Pancreas (tissue), 10 donors: ENCODE measurements at places on chromosomes 7 and 10. TPM values are rescaled to one million over a fixed set of nuclear protein-coding genes. Genes with fewer than 3 reads are reported as not detected.

DNA sequence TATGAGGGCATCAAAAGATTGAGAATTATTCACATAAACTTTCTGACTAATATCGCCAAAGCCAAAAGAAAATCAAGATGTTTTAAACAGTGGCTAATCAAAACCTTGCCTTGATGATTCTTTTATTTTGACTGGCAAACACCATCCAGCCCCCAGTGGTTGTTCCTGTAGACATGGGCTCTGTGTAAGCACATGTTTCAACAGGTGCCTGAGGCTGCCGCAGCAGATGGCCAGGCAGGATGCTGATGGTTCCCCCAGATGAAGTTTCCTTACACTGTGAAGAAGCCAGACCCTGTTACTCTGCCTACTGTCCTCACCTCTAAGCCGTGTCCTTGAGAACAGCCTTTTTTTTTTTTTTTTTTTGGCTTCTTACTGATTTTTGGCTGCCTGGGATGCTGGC lies 146.5 kb downstream of the RAB11FIP2 start:
- no peak for DNase-seq
- no peaks in the 10 kb centered on the region for H3K36me3 ChIP-seq
- H3K27me3 ChIP-seq: no peaks in the 10 kb centered on the region
- no peaks in the 10 kb centered on the region for H3K4me1 ChIP-seq

DNA sequence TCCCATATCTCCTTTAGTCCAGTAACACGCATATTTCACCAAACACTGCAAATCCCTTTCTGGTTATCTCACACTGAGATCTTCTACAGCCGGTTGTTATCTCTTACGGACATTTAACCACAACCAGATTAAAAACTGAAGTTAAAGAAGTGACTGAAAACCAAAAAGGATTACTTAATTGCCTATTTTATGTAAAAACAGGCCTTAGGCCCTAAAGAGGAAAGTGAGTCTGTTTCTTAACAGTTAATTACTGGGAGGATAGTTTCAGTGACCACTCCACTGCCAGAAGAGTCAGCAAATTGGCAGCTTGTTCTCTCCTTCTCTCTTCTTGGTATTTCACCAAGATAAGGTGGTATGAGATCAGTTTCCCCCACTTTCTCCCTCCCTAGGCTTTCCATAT lies 161.9 kb upstream of the MEOX2 start:
- H3K4me1 ChIP-seq: no peaks in the 10 kb centered on the region
- no peaks in the 10 kb centered on the region for H3K36me3 ChIP-seq
- no peak for DNase-seq
- H3K27ac ChIP-seq: no peak overlapping the region

DNA sequence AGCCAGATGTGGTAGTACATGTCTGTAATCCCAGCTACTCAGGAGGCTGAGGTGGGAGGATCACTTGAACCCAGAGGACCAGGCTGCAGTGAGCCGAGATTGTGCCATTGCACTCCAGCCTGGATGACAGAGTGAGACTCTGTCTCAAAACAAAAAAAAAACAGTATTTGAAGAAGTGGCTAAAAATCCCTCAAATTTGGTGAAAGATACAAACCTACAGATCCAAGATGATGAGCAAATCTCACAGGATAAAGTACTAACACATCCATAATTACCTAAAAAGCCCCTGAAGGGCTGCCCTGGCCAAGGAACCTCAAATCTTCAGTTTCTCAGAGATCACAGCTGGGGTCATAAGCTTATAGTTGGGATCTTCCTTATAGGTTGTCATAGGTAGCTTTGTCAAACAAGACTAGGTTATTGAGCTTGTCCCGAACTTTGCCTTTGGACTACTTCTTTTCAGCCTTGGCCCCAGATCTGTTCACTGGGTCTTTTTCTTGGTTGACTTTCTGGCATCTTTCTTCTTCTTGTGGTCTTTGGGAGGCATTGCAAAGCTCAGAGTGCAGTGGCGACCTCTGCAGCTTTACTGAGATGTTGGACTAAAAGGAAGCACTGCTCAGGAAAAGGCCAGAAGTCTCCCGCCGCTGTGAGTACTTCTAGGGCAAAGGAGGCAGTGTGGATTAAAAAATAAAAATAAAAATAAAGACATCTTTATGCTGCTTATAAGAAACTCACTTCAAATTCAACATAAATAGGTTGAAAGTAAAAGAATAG lies 28.6 kb upstream of the SAR1A start:
- no peak overlapping the region for H3K4me3 ChIP-seq
- no peaks in the 10 kb centered on the region for H3K27me3 ChIP-seq
- H3K36me3 ChIP-seq: peaks cover 14% of the 10 kb centered on the region
- H3K4me1 ChIP-seq: no peaks in the 10 kb centered on the region
- H3K27ac ChIP-seq: no peak overlapping the region

NOS3 gene
- 6.0 TPM for polyA plus RNA-seq

CHAT gene
- not detected for polyA plus RNA-seq
